ENCODE measurements at places on chromosomes 12 and 14.

DNA sequence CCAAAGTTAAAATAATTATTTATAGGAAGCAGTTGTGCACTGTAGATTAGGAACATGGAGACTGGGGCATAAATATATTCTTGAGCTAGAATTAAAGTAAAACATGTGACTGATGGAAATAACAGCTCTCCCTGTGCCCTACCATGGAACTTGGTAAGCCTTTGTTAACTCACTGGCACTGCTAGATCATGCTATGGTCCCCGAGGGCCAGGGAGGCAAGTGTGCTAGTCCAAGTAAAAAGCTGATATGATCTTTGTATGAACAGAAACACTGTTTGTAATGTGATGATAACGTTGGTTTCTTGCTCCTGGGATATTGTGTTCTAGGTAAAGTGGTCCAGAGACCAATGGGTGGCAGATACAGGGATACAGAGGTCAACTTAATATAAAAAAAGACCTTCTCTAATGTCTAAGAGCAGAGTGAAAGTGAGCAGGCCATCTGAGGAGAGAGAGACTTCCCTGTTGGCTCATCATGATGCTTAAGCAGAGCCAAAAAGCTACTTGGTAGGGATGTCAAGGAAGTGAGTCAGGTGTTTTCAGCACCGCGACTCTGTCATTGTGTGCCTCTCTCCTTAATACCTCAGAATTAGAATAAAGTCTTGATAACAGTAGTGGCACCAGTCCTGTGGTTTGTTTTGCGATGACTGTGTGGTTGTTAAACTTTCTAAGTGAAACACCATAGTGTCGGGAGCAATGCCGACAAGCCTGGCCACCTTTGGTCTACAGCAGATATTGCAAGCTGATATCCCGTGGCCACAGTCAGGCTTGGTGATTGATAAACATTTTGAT, 27.6 kb downstream of the BICD1 start:
- DNase-seq = peak; percentile 24

DNA sequence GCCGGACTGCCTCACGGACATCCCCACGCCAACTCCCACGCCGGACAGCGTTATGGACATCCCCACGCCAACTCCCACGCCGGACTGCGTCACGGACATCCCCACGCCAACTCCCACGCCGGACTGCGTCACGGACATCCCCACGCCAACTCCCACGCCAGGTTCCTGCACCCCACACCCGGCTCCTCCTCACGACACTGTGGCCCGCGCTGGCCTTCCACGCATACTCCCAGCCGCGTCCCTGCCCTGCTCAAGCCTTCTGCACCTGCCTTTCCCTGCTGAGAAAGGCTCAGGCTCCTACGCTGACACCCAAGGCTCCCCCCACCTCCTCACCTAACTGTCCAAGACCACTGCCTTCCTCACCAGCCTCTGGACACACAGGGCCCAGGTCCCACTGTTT, 9.7 kb downstream of the CACNA2D4 start:
- no peak for DNase-seq

DNA sequence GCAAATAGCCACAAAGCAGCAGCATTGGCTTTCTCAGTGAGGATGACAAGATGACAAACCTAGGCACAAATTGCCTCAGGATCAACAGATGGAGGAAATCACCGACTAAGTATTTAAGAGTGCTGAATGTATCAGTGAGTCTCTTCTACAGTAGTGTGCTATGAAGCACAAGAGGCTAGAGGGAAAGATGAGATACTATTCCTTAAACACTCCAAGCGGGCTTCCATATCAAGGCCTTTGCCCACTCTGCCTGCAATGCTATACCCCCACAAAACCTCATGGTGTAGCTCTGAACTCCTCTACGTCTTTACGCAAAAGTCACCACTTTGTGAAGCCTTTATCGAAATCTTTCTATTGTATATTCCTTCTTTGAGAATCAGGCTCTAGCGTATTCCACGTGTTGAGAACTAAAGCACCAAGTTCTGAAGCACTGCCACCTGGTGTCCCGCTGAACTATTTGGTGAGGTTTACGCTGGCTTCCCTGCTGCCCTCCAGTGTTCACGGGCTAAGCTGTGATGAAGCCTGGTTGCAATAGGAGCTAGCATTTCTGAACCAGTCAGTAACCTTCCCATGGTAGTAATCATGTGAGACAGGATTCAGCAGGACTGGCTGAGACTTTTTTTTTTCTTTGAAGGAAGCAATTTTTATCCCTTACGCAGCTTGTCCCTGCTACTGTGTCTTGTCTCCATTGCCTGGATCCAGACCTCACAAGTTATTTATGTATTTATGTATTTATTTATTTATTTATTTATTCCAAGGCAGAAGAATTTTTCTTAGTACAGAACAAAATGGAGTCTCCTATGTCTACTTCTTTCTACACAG, 426.5 kb upstream of the OR4E1 start:
- peak; percentile 66 for DNase-seq

GRCh38 chr14:72855913-72856312, 38.0 kb downstream of the DPF3 start:
- no peak for DNase-seq

DNA sequence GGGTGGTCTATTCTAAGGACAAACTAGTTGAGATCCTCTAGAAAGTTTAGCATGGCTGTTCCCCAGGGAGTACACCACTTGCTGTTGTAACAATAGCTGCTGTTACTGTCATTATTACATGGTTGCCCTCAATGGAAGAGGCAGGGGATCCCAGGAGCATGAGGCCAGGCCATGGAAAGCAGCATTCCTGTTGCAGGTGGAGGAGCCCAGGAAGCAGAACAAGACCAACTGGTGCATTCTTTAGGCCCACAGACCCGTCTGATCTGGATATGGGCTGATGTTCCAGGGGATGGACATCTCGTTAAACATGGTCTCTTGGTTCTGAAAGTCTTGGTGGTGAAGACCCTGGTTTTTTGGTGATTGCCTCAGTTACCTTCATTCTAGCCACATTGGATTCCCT, 109.2 kb upstream of the WSCD2 start:
- no peak for DNase-seq

GRCh38 chr12:48954841-48955501, 2.3 kb downstream of the ARF3 start:
- no peak for DNase-seq

DNA sequence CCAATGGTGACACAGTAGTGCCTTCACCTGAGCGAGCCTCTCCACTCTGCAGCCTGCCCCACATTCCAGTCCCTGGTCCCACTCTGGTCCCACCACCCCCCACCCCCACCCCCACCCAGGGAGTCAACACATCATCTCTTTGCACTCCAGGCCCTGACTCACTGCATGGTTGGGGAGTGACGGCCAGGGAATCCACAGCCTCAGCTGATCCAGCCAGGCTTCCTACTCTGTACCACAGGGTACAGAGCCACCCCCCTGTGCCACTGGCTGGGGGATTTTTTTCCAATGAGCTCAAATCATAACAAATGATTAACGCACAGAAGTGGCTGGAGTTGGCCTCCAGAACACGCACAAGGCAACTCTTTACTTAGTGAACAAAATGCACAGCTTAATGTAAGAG, 233.7 kb downstream of the NTF3 start:
- no peak for DNase-seq
